ENCODE measurements at places on chromosomes 5 and 9. TPM values are rescaled to one million over a fixed set of nuclear protein-coding genes. Genes with fewer than 3 reads are reported as not detected.

- DNase-seq: no peak
Measured at GRCh38 chr5:110879675-110880074, 140.9 kb downstream of the SLC25A46 start.

DNA sequence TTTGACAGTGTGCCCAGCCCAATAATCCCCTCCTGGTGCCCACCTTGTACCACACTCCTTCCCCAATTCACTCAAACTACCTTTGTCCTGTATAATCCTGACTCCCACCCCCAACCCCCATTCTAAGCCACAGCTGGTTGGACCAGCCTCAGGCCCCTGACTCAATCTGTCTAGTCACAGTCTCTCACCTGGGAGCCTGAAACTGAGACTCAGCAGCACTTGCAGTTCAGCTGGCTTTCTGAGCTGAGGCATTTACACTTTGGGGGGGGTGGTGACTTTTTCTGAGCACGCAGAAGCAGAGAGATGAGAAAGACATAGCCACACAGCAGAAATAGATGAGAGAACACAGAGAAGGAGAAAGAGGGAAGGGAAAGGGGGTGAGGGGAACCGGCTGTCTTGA lies 247.3 kb downstream of the MAN2A1 start:
- DNase-seq: no peak

Gene CAPSL
- 0.52 TPM for total RNA-seq

Gene RELL2
- 5.2 TPM for total RNA-seq

Data from LHCN-M2 (cell line).